Left renal pelvis (tissue), 4 donors: ENCODE measurements at places on chromosomes 7 and 10.

DNA sequence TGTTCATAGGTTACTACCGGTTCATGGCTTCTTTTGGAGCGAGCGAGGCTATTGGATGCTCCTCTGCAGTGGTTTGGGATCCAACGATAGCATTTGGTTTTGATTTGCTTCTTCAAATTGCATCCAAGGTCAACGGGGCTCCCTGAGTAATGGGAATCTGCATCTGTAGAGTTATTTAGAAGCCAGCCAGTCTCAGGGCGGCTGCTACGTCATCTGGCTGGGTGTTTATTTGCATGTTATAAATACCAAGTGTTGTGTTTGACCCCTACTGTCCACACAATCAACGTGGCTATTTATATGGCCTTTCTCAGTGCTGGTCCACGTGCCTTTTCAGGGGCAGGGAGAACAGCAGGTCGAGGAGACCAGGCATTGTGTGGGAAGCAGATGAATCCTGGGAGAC is 137.7 kb downstream of the PRPF18 start:
- DNase-seq = no peak

DNA sequence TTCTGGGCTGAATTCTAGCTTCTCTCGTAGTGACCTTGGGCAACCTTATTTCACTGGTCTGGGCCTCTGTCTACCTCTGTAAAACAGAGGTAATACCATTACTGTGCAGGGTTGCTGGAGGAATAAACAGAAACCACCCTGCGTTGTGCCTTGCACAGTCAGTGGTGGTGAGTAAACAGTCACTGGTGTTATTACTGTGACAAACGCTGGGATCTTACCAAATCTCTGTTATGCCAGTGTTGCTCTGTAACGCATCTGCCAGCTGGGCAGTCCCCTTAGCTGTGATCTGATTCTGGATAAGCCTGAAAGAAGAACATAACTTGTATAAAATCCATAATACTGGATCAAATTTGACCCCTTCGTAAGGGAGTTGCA is 49.4 kb downstream of the NOD1 start:
- no peak for DNase-seq

GRCh38 chr10:82880776-82881290 is 1005.8 kb downstream of the NRG3 start:
- no peak for DNase-seq

GRCh38 chr10:126376956-126377355 is 11.3 kb downstream of the ADAM12 start:
- DNase-seq = no peak

GRCh38 chr10:88238615-88238914 is 344.6 kb downstream of the RNLS start:
- no peak for DNase-seq

- no peak for DNase-seq
Measured at GRCh38 chr7:122604251-122604650, 94.7 kb downstream of the RNF133 start.
